Colonic mucosa (tissue), 4 donors: ENCODE measurements at places on chromosomes 6 and 20.

DNA sequence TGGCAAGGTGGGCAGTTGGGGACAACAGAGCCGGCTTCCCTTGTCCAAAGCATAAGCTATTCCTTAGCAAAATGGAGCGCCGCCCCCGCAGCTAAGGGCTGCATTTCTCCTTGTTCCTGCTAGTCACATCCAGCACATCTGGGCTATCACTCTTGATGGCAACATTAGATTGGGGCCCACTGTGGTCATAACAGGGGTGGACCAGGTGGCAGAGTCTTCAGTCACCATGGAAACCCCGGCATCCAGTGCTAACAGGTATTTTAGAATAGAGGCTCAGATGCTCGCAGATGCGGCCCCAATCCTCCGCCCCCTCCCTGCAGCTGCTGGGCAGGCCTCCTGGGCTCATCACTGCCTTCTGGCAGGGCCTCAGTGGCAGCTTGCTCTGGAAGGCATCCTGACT lies 168.2 kb upstream of the PROKR2 start:
- H3K36me3 ChIP-seq: no peaks in the 10 kb centered on the region
- no peak overlapping the region for H3K27ac ChIP-seq
- no peaks in the 10 kb centered on the region for H3K27me3 ChIP-seq
- H3K4me1 ChIP-seq: no peaks in the 10 kb centered on the region

- H3K4me1 ChIP-seq: no peaks in the 10 kb centered on the region
- no peak overlapping the region for H3K27ac ChIP-seq
- DNase-seq: no peak
Measured at GRCh38 chr6:1365686-1366085, 23.7 kb upstream of the FOXF2 start.

- no peaks in the 10 kb centered on the region for H3K4me1 ChIP-seq
- H3K4me3 ChIP-seq: peak overlapping the region; percentile 82
- peak overlapping the region; percentile 86 for H3K27ac ChIP-seq
- H3K36me3 ChIP-seq: no peaks in the 10 kb centered on the region
Measured at GRCh38 chr20:25389858-25390537, 637 bp downstream of the ABHD12 start.

DNA sequence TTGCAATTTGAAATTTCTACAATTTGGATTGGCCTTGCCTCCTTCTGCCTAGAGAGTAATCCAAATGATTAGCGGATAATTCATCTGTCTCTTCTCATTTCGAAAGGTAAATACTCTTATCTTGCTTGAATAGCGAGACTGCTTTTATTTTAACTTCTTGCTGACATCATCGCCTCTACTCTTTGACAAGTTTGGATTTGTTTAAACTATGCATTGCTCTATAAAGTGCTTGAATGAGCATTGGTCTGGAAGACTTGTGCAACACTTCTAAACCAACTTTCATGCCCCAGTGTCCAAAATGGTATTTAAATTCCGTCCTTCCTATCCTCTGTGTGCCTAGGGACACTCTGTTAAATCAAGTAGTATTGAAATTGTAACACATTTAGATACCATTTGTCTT lies 384.1 kb upstream of the SLC35B3 start:
- H3K27ac ChIP-seq: no peak overlapping the region
- H3K4me3 ChIP-seq: no peak overlapping the region
- no peaks in the 10 kb centered on the region for H3K36me3 ChIP-seq
- no peak for DNase-seq
- H3K27me3 ChIP-seq: no peaks in the 10 kb centered on the region
- no peaks in the 10 kb centered on the region for H3K4me1 ChIP-seq

DNA sequence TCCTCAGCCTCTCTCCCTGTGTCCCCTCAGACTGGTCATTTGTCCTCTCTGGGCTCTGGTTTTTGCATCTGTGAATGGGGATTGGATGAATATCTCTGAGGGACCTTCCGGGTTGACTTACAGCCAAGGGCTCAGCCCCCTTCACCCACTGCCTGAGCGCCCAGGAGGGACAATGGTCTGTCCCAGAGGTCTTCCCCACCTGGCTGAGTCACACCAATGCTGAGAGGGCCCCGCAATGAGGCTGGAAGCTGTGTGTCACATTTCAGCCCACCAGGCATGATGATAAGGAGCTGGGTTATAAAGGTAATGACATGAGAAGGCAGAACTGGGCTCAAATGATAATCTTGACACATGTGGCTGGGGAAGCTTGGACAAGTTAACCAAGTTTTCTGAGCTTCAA lies 70.5 kb downstream of the TOX2 start:
- no peak for DNase-seq
- H3K4me3 ChIP-seq: no peak overlapping the region
- H3K27ac ChIP-seq: peak overlapping the region; percentile 87
- H3K27me3 ChIP-seq: no peaks in the 10 kb centered on the region
- no peaks in the 10 kb centered on the region for H3K36me3 ChIP-seq
- peaks cover 4% of the 10 kb centered on the region for H3K4me1 ChIP-seq

DNA sequence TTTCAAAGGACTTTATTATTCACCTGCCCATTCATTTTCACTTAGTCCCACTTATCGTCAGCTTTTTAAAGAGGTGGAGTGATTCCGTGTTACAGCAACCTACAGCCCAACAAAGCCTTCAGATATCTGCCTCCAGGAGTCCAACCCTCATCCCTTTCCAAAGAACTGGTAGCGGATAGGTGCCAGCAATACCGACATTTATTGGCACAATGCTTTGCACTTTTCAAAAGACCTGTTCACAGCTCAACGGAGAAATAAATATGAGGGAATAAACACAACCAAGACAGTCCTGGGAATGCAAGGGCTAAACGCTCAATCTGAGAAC lies 819 bp upstream of the MTRF1L start:
- H3K36me3 ChIP-seq: no peaks in the 10 kb centered on the region
- H3K27ac ChIP-seq: peak overlapping the region; percentile 81
- H3K4me3 ChIP-seq: peak overlapping the region; percentile 62

DNA sequence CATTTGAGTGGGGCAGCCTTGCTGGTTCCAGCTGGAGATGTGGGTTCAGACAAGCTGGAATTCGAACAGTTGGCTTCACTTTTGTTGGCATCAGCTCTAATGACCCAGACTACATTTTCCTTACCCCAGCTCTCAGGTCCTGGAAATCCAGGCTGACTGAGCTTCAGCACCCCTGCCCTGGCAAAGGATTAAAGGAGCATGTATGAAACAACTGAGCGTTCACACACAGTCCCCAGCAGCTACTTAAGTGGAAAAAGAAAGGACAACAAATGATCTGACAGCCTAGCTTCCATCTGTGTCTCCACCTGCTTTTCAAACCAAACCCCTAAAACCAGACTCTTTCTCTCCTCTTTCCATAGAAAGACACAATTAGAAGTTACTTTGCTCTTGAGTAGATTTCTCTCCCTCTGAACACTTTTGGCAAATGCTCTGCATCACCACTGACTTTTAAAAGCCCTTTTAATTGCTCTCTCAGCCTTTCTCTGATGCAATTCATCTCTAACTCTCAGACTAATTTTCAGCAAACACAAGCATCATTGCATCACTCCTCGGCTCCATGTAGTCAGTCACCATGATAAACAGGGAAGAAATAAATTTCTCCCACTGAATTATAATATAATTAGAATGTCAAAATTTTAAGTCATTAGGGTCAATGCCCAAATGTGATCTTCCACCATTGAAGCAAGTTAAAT lies 28.1 kb downstream of the ROS1 start:
- H3K27ac ChIP-seq: no peak overlapping the region
- no peak overlapping the region for H3K4me3 ChIP-seq

DNA sequence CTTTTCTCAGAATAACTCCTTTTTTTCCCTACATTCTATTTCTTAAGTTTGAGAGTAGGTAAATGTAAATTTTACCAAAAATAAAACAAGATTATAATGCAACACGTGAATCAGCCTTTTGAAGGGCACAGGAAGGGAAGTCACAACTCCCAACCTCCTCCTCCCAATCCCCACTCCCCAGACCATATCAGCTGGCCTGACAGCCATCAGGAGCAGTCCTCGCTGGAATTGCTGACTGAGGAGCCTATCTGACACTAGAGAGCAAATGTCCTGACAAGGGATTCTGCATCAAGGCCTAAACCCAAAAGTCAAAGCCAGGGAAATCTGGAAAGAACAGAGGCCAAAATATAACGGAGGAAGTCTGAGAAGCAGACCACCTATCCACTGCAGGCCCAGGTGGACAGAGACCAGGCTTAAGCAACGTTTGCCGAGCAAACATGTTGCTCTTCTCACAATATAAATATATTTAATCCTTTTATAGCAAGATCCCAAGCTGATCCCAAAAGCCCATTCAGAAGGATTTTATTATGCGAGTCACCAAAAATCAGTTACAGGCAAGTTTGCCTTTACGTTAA lies 2.5 kb downstream of the RRAGD start:
- H3K4me3 ChIP-seq: no peak overlapping the region
- no peak overlapping the region for H3K27ac ChIP-seq
- no peaks in the 10 kb centered on the region for H3K36me3 ChIP-seq
